Endothelial cell (in vitro differentiated cells): ENCODE measurements at places on chromosomes 6 and 20.

- DNase-seq = no peak
These were observed 44.7 kb downstream of the ZFAND3 start for GRCh38 chr6:37864250-37864649.

GRCh38 chr6:152096863-152097496 lies 289.5 kb downstream of the ESR1 start:
- no peak for DNase-seq

GRCh38 chr20:20763650-20764049 lies 51.2 kb upstream of the RALGAPA2 start:
- no peak for DNase-seq

DNA sequence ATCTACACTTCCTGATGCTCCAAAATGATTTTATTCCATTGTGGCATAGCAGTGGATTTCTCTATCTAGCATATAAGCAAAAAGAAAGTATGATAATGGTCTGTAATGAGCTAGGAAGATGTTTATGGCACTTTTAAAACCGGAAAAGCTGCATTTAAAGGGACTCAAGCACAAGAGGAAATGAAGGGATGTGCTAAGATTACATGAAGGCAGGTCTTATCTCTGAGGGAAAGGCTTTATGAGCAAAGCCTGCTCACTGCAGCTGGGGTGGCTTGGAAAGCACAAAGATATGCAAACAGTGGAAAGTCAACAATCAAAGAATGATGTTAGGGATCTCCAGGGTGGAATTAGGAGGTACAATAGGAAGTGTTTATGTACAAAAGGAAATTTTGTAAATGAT lies 138.2 kb downstream of the TENT5A start:
- DNase-seq = no peak

- no peak for DNase-seq
These were observed 558.6 kb upstream of the MAN1A1 start for GRCh38 chr6:119908157-119908556.

GRCh38 chr20:21437816-21438215 lies 40.5 kb upstream of the NKX2-4 start:
- no peak for DNase-seq

DNA sequence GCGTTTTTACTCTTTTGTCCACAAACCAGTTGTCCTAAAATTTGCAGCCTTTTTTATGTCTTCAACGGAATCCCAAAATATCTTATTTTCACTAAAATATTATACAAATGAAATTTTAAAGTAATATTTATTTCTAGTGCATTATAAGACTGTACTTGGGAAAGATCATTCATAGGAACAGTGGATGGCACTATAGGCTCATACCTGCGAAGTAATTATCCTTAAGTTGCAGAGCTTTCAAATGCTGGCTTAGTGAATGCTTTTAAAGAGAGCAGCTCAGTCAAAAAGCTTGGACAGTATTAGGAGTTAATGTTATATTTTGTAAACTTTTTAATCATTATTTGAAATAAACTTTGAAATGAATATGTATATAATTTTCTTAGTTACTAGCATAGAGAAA lies 254.9 kb downstream of the CDKAL1 start:
- no peak for DNase-seq

- DNase-seq = no peak
These were observed 36.5 kb downstream of the AKAP12 start for GRCh38 chr6:151276112-151276740.

DNA sequence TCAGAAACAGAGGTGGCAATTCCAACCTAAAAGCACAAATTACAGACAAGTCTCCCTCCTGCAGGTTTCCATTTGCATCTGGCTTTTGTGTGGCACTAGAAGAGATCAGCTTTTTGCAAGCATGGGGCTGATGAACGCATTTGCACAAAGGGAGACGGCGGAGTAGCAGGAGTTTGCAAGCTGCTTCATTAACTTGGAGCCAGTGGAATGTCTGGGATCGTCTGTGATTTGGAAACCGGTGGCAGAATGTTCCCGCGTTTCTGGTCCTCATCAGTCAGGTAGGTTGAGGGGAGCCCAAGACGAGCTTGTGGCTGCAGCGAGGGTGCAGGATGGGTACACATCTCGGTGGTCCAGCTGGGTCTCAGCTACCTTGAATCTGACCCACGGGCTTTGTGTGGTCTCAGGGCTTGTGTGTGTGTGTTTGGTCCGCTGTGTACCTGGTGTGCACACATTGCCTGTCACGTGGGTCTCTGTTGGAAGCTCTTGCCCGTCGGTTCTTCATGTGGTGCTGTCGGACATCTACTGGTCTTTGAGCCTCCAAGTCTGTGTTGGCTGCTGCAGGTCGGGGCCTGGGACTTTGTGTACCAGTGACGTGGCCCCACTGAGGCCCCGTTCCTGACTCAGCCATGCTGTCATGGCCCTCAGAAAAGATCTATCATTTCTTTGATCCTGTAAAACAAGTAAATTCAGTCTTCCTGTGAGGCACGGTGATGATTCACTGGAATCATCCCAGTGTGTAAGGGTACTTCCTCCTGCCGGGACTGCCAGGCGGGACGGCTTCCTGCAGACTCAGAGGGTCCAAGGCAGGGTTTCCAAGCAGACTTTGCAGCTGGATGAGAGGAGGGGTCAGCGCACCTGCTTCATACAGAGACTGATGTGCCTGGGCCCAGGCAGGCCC lies 12.4 kb upstream of the MYT1 start:
- DNase-seq = no peak

DNA sequence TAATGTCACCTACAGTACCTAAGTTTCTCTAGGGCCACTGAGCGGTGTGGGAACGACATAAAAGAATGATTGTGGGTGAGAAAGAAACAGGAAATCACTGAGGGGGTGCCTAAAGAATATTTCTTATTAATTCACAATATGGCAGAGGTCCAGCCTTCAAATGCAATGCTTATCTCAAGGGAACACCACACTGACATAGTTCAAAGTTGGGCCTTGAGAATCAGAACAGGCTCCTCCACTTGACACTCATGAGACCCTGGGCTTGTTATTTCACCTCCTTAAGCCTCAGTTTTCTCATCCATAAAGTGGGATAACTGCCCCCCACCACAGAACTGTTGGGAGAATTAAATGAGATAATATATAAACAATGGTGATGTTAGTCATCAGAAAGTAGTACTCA lies 40.4 kb upstream of the ARHGAP18 start:
- DNase-seq = no peak

DNA sequence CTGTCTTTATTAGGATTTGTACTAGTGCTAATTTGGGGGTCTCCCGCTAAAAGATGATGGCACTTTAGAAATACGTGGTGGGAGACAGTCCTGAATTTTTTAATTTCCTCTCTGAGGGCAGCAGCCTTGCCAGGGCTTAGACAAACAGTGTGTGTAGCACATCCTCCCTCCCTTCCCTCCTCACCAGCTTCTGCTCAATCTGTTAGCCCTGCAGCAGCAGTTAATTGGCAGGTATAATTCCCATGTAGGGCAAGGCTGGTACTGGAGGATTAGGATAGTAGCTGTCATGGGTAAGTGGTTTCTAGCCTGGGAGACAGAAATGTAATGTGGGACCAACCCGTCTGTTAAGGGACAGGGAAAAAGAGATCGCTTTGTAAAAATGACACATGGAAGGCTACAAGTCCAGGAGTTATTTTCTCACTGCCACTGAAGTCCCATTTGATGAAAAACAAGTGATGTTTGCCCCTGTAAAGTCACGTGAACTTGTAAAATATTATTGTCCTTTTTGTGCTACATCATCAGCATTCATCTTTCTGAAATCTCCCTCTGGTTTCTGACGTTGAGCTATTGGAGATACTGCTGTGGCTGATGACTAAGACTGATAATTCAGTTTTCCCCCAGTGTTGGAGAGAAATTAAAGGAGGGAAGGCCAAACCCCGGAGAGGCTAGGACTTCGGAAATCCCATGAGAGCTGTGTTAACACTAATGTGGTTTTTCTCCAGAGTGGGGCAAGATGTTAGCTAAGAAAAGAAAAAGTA lies 40.6 kb downstream of the CTNNBL1 start:
- no peak for DNase-seq

DNA sequence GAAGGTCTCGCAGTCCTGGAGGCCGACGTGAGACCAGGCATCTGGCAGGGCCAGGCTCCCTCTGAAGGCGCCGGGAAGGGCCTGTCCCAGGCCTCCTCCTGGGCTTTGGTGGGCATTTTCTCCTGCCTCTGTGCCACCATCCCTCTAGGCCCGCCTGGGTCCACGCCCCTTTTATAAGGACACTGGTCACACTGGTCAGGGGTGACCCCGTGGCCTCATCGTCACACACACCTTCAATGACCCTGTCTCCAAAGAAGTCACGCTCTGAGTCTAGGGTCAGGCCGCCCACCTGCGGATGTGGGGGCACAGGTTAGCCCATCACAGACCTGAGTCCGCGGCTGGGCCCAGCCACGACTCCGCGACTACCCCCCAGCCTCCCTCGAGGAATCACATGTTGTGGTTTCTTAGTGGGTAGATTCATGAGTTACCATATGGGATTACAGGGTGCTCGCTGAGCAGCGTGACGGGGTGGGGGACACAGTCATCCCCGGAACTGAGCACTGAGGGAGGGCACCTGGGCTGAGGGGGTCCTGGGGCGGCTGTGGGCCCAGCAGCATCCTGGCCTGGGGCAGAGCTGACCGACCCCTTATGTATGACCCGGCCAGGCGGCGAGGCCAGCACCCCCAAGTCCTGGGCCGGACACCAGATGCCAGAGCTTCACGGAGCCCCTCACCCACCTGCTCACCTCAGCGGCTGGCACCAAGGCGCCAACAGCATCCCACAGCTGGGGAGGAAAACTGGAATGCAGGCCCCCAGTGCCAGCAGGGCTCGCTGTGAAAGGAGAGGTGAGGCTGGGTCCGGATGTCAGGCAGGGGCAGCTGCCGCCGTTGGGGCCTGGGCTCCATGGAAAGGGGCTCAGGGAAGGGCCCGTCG lies 115.9 kb downstream of the DLL1 start:
- DNase-seq = no peak

- DNase-seq = no peak
These were observed 203.4 kb upstream of the STXBP5 start for GRCh38 chr6:147000545-147001488.

DNA sequence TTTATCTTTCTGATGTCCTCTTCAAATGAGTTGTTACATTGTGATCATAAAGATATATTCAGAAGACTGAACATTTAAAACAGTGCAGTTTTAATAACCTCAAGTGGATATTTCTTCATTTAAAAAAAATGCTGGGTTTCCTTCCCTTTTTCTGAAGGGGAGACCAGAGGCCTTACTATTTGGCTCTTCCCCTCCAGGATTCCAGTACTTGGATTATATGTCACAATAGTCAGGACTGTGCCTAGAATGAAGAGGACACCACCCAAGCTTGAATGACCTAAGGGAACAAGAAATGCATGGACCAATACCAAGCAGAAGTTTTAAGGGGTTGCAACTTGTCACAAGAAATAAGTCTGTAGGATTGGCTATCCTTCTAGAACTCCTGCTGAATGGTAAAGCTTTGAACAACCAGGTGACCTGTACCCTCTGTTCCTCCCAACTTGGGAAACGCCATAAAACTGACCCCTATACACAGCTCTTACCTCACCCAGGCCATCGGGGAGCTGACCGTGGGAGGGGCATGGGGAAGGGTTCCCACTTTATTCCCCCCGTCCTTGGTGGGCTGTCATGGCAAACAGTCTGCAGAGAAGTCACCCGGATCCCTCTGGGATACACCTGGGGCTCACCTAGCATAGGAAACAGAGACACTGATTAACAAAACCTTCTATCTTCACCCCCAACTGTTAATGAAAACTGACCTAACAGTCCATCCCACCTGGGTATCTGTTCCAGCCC lies 2.0 kb downstream of the FRS3 start:
- DNase-seq = no peak

GRCh38 chr6:30849903-30850651 lies 34.2 kb upstream of the DDR1 start:
- DNase-seq = no peak

DNA sequence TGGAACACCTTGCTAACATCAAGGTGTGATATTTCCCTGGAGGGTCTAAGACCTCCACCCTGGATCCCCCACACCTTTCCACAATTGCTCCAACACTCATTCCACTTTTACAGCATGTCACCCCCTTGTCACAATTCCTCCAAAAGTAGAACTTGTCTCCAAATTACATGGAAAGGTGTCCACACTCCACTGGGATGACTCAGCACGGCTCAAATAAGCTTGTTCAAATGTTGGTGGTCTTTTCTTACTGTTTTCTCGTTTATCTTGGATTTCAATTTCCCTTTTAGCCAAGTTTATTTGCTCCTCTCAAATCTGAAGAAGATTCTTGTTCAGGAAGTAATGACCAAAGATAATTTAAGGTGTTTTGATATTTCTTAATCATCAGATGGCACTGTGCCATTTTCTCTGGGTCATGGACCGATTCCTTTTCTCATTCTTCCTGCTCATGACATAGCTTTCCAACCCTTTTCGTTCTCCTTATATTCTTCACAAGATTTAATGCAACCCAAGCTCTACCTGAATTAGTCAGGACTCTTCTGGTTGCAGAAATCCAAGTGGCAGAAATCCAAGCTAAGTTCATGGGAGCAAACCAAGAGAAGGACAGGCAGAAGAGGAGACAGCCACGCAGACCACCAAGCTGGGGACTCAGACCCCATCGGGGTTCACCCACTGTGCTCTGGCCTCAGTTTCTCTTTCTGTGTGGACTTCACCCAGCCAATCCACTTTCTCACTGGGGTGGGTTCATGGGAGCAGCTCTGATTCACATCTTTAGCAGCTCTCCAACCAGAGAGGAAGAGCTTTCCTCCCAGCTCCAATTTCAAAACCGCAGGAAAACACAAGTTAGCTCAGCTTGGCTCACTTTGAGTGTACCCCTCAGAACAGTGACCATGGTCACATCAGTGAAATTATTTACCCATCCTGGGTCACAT lies 110.5 kb upstream of the CDYL start:
- DNase-seq = no peak

DNA sequence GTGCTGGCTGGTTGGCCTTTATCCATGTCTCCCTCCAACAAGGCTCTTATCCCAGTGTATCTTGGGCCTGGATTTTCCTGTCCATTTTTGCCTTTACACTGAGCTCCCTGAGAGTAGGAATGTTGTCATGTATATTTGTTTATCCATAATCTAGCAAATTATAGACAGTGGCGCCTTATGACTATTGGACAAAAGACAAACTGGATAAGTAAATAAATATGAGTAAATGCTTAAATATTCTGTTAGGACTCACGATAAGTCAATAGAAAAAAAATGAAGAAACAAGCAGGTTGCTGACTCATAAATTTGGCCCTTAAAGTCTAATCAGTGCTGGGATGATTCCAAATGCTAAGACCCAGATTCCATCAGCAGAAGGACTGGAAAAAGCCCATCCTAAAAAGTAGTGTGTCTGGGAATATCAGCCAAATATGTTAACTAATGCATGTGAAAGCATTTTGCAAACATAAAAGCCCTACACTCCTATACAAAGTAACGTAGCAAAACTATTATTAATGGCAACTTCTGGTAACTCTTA lies 55.0 kb upstream of the PCSK2 start:
- DNase-seq = no peak

- no peak for DNase-seq
These were observed 108.5 kb upstream of the ARMC2 start for GRCh38 chr6:108739496-108740330.

DNA sequence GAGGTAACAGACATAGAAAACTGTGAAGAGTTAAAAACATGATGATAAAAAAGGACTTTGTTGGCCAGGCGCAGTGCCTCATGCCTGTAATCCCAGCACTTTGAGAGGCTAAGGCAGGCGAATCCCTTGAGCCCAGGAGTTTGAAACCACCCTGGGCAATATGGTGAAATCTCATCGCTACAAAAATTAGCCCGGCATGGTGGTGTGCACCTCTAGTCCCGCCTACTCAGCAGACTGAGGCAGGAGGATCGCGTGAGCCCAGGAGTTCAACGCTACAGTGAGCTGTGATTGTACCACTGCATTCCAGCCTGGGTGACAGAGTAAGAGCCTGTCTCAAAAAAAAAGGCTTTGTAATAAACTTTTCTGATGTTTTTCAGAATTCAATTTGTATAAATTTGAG lies 60.1 kb downstream of the GFOD1 start:
- DNase-seq = no peak
